ENCODE measurements at places on chromosomes 1 and 21.

DNA sequence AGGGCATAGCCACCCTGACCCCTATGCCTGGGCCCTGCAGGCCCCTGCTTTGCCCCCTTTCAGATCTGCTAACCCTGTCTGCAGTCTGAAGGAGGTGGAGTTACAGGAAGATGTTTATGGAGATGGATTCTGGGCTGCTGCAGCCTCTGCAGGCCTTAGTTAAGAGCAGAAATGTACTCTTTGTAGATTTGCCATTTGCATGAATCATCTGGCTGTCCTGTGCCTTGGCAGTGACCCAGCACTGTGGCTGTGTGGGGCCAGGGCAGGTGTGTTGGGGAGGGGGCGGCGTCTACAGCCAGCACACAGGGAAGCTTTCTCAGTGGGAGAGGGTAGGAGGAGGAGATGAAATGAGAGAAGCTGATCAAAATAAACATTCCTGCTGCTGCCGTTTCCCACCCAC is 867.3 kb downstream of the PLA2G4A start:
- DNase-seq, result no peak

DNA sequence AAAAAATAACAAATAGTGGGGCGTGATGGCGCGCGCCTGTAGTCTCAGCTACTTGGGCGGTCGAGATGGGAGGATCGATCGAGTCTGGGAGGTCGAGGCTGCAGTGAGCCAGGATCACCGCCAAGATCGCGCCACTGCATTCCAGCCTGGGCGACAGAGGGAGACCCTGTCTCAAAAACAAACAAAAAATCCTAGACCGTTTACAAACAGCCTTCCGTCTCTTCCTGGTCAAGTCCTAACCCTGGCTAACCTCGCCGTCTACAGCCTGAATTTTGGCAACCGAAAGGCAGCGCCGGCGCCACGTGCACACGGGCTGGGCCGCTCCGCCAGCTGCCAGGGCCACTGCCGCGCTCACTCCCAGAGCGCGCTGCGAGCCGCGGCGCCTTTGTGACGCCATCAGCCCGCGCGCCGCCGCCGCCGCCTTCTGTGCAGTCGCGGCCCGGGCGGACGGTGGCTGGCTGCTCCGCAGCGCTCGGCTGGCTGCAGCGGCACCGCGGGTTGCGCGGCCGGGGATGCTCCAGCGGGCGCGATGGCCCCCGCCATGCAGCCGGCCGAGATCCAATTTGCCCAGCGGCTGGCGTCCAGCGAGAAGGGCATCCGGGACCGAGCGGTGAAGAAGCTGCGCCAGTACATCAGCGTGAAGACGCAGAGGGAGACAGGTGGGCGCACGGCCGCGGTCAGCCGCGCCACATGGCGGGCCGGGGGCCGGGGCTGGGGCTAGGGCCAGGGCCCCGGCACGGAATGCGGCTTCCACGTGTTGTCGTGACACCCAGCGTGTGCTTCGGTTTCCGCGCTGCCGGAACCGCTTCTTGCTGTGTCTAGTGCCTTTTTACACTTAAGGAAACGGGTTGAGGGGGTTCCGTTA is at the start of the genes HSF2BP and RRP1B:
HSF2BP (minus strand) TSS at position 353 of the 865 bp plus-strand sequence. CDS start 1,392 bp downstream, outside the sequence.
RRP1B (plus strand) TSS at position 425 of the 865 bp plus-strand sequence; CDS start at position 530, 105 bp downstream.
- peak; percentile 84 for DNase-seq

- no peak for DNase-seq
Measured at GRCh38 chr1:227066999-227067398, 126.9 kb downstream of the COQ8A start.

- DNase-seq, result no peak
Measured at GRCh38 chr1:151210830-151211229, 12.5 kb downstream of the PIP5K1A start.

GRCh38 chr1:236516929-236517704 is 6.7 kb upstream of the LGALS8 start:
- DNase-seq, result peak; percentile 51

- no peak for DNase-seq
Measured at GRCh38 chr1:75588779-75589475, 22.0 kb downstream of the SLC44A5 start.

- DNase-seq, result no peak
Measured at GRCh38 chr1:186535388-186536133, 74.6 kb upstream of the PDC start.

GRCh38 chr1:116152577-116152943 is 41.4 kb downstream of the MAB21L3 start:
- DNase-seq, result no peak

GRCh38 chr1:206872139-206872538 is 6.7 kb downstream of the IL20 start:
- DNase-seq, result no peak

DNA sequence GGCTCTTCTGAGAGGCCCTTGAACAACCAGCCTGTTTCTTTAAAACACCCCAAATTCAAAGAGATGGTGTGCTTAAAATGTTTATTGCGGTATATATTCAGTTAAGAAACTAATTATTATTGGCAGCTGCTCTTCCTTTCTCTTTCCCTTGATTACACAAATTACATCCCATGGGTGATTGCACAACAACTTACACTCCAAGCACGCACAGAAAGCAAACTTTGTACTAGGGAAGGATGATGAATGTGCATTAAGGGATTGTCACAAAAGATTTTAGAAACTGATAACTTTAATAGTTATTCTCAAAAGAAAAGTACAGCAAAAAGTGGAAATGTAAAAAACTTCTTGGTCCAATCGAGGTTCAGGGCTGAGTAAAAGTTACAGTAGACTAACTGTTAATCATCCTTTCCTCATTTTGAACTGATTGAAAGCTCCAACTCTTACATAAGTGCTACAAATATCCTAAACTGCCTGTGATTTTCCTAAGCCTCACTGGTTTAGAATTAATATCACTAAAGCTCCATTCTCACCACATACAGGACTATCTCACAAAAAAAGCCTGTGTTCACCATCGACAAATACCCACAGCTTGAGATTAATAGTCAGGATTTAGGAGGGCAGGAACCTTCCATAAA is 153.4 kb downstream of the TTLL7 start:
- DNase-seq, result no peak

GRCh38 chr1:40708750-40709099 is 17.2 kb downstream of the NFYC start:
- DNase-seq, result no peak
